ENCODE measurements at places on chromosomes 4 and X. TPM values are rescaled to one million over a fixed set of nuclear protein-coding genes. Genes with fewer than 3 reads are reported as not detected.

The SOD3 gene
- 92.3 TPM for total RNA-seq

The SATL1 gene
- not detected for total RNA-seq

The EDA2R gene
- total RNA-seq = 2.6 TPM

The HTN3 gene
- total RNA-seq = not detected

The TMEM154 gene
- 0.40 TPM for total RNA-seq

The APELA gene
- total RNA-seq = not detected

The CFAP47 gene
- 1.00 TPM for total RNA-seq
